HepG2 (cell line): ENCODE measurements at places on chromosomes 2 and 18. TPM values are rescaled to one million over a fixed set of nuclear protein-coding genes. Genes with fewer than 3 reads are reported as not detected.

- H3K4me1 ChIP-seq: no peaks in the 10 kb centered on the region
- H3K36me3 ChIP-seq: no peaks in the 10 kb centered on the region
- H3K27ac ChIP-seq: no peak overlapping the region
- H3K27me3 ChIP-seq: 0 out of 3 replicates have a peak, but pooled peaks cover 5% of the 10 kb centered on the region
- no peak for DNase-seq
Observed at GRCh38 chr2:149141046-149141445, 102.5 kb downstream of the LYPD6B start.

DNA sequence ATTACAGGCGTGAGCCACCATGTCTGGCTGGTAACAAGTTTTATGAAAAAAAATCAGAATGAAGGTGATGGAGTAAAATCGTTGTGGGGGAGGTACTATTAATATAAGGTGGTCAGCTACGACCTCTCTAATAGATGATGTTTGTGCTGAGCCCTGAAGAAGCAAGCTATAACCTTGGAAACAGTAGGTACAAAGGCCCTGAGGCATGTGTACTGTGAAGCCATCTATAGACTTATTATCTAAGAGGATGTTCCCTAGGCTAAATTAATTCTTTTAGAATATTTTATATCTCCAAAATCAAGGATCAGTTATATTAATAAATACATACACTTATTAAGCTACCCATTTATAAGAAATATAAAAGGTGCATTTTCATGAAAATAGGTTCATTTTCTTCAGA is 23.3 kb upstream of the SSB start:
- H3K4me1 ChIP-seq: peaks cover 35% of the 10 kb centered on the region
- DNase-seq: no peak
- no peaks in the 10 kb centered on the region for H3K27me3 ChIP-seq
- H3K4me3 ChIP-seq: no peak overlapping the region

The SERPINE2 gene
- 5.5 and 7.9 TPM in 2 replicates for total RNA-seq

DNA sequence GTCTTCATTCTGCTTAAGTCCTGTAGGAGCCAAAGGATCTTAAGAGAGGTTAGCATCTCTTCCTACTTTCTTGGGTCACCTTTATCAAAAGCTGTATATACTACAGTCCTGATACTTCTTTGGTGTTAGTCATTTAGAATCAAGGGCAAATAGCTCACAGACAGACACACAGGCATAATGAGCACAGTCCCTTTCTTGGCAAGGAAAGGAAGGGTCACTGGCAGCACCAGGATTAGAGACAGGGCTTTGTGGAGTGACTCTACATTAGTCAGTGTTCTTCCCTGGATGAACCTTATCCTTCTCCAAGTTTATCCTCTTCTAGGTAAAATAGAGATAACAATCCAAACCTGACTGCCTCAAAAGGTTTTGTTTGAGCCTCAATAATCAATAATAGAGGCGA is 40.0 kb upstream of the NCKAP5 start:
- no peaks in the 10 kb centered on the region for H3K27me3 ChIP-seq
- H3K36me3 ChIP-seq: no peaks in the 10 kb centered on the region
- no peak overlapping the region for H3K27ac ChIP-seq
- no peak overlapping the region for H3K4me3 ChIP-seq
- DNase-seq: no peak

The KCNIP3 gene
- not detected in 2 replicates for total RNA-seq

DNA sequence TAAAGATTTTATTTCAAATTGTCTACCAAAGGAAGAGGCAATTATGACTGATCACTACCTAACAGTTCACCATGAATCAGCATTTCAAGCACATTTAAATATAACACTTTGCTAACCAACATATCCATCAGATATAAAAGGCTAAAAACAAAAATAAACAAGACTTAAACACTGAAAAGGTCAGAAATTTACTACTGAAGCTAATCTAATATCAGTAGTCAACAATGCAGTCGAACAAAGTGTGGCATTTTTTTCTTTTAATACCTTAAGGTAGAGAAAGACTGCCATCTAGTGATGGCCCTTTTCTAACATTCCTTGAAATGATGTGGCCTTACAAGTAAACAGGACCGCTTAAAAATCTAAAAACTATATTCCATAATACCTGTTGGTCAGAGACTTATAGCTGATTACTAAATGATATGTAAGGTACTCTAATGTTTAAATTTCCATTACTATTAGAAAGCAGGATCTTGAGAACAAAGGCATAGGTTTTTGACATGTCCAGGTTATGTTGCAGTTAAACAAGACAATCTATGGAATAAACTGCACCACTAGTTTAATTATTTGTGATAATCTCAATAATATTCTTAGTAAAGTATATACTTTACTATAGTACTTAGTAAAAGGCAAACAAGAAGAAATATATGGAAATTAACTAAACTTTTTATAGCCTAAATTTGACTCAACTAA is 80.0 kb downstream of the EXOC6B start:
- H3K4me1 ChIP-seq: peaks cover 21% of the 10 kb centered on the region
- H3K27me3 ChIP-seq: no peaks in the 10 kb centered on the region
- H3K27ac ChIP-seq: no peak overlapping the region

GRCh38 chr2:142693171-142693950 is 184.1 kb upstream of the KYNU start:
- no peak overlapping the region for H3K27ac ChIP-seq
- H3K4me1 ChIP-seq: peaks cover 19% of the 10 kb centered on the region
- DNase-seq: no peak

The ANKRD30B gene
- total RNA-seq: not detected in 2 replicates

DNA sequence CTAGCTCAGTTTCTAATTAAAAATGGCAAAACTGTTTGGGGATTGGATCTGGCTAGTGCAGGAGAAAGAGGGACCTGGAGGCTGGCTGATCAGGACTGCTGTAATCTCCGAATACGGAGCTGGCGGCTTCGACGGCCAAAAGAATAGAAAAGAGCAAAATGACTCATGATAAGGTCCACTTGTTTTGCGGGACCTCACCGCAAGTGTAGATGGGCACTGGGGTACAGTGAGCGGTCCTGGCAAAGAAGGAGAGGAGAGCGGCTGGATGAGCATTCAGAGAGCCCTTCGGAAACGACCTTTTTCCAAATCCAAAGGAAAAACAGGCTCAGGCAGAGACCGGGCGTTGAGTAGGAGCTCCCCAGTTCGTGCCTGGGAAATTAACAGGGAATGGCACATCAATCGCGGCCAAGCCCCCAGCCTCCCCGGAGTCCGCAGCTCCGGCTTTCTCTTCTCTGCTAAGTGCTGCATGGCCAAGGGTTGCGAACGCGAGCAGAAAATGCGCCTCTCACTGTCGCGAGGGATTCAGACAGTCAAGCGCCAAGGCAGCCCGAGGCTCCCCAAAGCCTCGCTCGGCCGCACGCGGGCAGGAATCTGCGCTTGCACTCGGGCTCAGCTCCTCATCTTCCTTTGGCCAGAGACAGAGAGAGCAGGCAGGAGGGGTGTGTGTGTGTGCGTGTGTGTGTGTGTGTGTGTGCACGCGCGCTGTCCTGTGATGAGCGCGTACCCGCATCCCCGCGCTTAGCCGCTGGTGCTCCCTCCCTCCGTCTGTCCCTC is 1.8 kb downstream of the DCC start:
- no peak for DNase-seq
- H3K27me3 ChIP-seq: peaks cover 18% of the 10 kb centered on the region; the same call in 1 of the 3 replicates
- no peak overlapping the region for H3K4me3 ChIP-seq
- H3K27ac ChIP-seq: no peak overlapping the region
- H3K4me1 ChIP-seq: no peaks in the 10 kb centered on the region
- H3K36me3 ChIP-seq: no peaks in the 10 kb centered on the region

DNA sequence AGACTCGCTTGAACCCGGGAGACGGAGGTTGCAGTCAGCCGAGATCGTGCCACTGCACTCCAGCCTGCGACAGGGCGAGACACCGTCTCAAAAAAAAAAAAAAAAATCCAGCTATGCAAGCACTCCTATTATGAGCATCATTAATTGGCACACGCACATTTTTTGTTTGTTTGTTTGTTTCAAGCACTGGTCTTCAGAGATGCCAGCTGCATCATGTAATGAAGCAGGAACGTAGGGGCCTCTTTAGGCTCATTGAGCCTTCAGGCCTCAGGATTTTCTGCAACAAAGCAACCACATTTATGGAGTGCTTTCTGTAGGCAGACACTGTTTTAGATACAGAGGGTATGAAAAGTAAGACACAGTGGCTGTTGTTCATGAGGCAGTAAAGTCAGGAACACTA is 585.8 kb downstream of the CNTNAP5 start:
- H3K4me1 ChIP-seq: no peaks in the 10 kb centered on the region
- no peak overlapping the region for H3K27ac ChIP-seq
- H3K4me3 ChIP-seq: no peak overlapping the region
- no peaks in the 10 kb centered on the region for H3K36me3 ChIP-seq
- H3K27me3 ChIP-seq: no peaks in the 10 kb centered on the region
- no peak for DNase-seq

DNA sequence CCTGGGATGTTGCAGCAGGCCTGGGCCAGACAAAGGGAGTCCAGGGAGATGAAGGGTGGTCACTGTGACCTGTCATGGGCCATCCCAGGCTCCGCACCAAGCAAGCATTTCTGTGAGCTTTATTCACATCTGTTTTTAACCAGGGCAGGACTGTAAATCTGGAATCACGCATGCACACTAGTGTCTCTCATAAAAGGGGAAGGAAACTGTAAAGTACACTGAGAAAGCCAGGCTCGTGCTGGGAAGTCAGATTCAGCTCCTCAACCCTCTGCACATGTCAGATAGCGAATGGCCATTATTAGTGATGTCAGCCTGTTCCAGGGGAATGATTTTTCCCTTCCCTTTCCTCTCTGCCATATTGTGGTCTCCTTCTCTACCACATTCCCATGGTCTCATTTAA is 818.6 kb upstream of the RAB6C start:
- no peak for DNase-seq
- no peaks in the 10 kb centered on the region for H3K36me3 ChIP-seq
- no peak overlapping the region for H3K27ac ChIP-seq
- no peak overlapping the region for H3K4me3 ChIP-seq
- no peaks in the 10 kb centered on the region for H3K4me1 ChIP-seq

The HRH4 gene
- not detected in 2 replicates for total RNA-seq

DNA sequence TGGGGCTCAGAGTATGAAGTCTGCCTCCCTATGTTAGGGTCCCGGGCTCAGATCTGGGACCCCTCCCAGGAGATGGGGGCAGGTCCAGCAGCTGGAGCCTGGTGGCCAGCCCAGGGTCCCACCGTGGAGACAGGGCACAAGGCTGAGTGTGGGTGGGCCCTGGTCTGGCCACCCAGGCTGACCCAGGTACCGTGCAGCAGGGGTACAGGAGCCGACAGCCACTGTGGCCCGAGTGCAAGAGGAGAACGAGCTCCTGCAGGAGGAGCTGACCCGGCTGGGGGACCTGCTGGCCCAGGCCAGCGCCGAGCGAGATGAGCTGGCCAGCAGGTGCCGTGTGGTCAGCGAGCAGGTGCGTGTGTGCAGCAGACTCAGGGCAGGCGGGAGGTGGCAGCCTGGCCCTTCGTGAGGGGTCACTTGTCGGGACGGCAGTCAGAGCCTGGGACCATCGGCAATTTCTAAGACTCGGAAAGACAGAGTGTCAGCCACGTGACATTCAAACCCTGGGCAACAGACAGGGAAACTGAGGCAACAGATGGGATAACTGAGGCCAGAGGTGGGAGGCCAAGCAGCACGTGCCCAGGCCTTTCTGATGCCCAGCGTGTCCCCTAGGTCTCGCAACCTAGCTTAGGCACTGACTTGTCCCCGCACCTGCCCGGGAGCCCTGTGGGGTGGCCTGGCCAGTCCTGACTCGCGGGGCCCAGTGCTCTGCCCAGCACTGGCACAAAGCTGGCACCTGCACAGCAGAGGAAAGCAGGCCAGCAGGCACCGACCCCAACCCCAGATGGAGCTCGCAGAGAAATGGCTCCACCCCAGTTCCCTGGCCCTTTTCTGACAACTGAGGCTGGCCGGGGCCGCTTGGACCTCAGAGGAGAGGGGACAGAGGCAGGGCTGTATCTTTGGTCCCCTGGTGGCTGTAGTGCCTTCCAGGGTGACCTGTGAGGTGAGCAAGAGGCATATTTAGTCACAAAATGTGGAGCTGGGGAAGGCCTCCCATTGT is 13.9 kb downstream of the CROCC2 start:
- H3K27ac ChIP-seq: no peak overlapping the region
- peaks cover 13% of the 10 kb centered on the region for H3K4me1 ChIP-seq
- peaks cover 13% of the 10 kb centered on the region; the same call in 1 of the 2 replicates for H3K27me3 ChIP-seq
- H3K4me3 ChIP-seq: no peak overlapping the region
- no peak for DNase-seq

The PLGLB2 gene
- 0.07 TPM in 1 of 2 replicates, not detected in the other for total RNA-seq

- H3K4me1 ChIP-seq: peaks cover 48% of the 10 kb centered on the region
- peaks cover 22% of the 10 kb centered on the region for H3K36me3 ChIP-seq
- H3K27me3 ChIP-seq: no peaks in the 10 kb centered on the region
- no peak overlapping the region for H3K4me3 ChIP-seq
- DNase-seq: no peak
Observed at GRCh38 chr2:20200697-20201555, 24.0 kb downstream of the SDC1 start.

The TUBA3E gene
- total RNA-seq: not detected in 2 replicates

DNA sequence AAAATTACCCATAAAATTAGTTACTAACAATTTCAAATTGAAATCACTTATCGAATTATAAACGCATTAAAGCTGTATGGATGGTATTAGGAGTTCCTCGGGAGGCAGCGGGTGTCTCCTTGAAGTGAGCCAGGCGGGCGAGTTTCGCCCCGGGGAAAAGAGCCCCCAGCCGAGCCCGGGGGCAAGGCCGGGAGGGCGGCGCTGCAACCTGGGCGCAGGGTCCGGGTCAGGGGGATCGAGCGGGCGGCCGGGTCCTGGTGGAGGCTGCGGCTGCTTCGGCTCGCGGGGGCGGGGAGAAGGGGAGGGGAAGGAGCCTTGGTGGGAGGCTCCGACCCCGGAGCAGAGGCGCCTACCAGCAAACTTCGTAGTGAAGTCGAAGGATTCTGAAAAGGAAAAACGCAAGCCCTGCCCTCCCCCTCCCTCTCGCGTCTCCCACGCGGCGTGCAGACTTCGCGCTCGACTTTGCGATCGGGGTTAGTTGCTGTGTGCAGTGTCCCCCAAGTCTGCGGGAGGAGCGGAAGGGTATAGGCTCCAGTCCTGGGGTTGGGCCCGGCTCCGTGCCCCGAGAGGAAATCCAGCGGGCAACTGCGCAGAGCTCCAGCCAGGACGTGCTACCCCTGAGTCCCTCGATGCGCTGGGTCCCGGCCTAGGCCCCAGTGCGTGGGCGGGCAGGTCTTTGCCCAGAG is 140.8 kb downstream of the MEIS1 start:
- H3K27me3 ChIP-seq: peaks cover 53% of the 10 kb centered on the region
- DNase-seq: no peak
- H3K36me3 ChIP-seq: no peaks in the 10 kb centered on the region
- peaks cover 36% of the 10 kb centered on the region for H3K4me1 ChIP-seq
- peak overlapping the region; percentile 62 for H3K4me3 ChIP-seq

DNA sequence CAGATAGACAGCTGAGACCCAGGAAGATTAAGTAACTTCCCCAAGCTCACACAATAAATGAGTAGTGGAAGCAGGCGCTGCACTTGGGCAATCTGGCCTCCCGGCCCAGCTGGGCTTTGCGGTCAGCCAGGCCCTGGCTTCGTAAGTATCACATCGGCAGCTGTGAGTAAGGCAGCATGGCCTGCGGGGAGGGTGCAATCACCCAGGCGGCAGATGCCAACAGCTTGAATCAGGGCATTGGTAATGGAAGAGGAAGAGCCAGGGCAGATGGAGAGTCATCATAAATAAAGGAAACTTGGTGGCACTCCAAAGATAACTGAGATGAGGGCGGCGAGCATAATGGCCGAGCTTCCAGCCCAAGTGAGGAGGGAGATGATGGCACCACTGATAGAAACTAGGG is 217.9 kb upstream of the PID1 start:
- H3K27me3 ChIP-seq: no peaks in the 10 kb centered on the region
- DNase-seq: no peak
- no peak overlapping the region for H3K4me3 ChIP-seq
- H3K4me1 ChIP-seq: no peaks in the 10 kb centered on the region
- no peak overlapping the region for H3K27ac ChIP-seq
- H3K36me3 ChIP-seq: no peaks in the 10 kb centered on the region

GRCh38 chr2:104077573-104077972 is 776.3 kb upstream of the POU3F3 start:
- no peak overlapping the region for H3K27ac ChIP-seq
- no peak overlapping the region for H3K4me3 ChIP-seq
- DNase-seq: no peak
- H3K4me1 ChIP-seq: no peaks in the 10 kb centered on the region
- no peaks in the 10 kb centered on the region for H3K27me3 ChIP-seq

The INHA gene
- total RNA-seq: 1.9 and 4.1 TPM in 2 replicates
